CD4-positive, alpha-beta T cell (primary cell): ENCODE measurements at places on chromosomes 16 and 17.

DNA sequence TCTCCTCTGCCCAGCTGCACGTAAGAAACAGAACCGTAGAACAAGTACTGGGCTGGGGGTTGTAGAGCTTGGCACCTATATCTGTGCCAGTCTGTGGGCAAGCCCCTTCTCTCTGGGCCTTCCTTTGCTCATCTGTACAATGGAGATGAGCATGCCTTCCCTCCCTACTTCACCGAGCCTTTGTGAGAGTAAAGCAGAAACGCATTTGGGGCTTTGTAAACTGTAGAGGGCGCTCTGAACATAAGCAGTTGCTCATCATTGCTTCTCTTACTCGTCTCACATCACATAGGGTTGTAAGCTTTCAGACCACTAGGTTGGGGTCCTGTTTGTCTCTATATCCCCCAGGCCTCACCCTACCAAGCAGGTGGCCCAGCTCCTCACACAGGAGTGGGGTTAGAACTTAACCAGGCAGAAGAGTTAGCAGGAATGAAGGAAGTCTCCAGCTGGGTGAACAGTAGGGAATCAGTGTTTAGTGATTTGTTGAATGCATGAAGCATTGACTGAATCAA is 15.1 kb downstream of the SAMD14 start:
- no peak for DNase-seq

DNA sequence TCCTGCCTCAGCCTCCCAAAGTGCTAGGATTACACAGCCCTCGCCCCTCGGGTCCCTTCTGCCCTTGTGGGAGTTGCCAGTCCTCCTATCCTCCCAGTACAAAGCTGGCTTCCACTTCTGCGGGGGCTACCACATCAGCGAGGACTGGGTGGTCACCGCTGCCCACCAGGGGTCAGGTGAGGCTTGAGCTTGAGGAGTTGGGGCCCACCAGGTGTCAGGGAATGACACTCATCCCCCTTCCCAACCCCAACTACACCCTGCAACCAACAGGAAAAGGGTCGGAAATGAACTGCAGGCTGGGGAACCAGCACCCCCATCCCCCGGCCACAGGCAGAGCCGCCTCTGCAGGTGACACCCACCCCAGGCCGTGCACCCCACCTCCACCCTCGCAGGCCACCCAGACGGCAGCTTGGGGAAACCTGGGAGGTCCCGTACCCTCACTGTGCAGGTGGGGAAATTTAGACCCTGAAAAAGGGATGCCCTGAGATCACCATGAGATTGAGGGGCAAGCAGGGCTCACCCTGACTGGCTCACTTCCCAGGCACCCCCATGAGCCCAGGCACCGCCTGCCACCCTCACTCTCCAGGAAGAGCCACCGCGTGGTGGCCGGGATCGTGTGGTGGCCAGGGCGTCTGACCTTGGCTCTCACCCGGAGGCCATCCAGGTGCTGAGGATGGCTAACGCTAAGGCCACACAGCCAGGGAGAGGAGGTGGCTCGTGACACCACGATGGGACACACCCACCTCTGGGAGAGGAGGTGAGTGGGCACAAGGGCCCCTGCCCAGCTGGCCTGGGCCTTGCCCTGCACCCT is 8.0 kb downstream of the CTRB1 start:
- no peak for DNase-seq

DNA sequence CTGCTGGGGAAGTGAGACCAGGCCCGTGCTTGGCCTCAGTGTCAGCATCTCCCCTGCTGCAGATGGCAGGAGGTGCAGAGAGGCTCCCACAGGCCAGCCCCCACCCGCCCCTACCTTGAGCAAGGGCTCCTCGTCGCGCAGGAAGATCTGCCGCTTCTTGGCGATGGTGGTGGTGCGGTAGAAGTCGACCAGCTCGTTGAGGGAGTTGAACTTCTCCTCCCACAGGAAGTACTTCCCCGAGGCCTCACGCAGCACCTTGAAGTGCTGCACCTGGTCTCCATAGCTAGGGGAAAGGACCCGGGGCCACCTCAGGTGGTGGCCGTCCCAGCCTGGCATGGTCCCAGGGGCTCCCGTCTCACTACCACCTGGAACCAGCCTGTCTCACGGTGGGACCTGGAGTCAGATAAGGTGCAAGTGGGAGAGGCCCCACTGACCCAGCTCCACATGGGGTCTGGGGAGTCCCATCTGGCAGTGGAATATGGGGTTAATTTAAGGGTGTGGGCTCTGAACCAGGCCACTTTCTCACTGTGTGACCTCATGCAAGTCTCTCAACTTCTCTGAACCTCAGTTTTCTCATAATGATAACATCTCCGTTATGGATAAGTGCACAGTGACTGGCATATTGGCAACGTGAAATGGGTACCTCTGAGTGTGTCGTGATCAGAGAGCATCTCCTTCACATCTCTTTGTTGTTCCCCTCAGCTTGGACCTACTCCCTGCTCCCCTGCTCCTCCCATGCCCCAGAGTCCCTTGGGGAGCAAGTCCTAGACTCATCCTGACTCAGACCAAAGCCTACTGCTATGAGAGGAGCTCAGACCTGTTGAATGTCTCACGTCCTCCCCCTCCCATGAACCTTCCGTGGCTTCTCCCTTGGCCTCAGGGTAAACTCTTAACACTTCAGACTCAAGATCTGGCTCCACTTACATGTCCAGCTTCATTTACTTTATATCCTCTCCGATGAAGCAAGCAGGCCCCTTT is 19.8 kb upstream of the FAM83G start:
- DNase-seq = no peak

GRCh38 chr16:50858877-50859627 is 117.2 kb downstream of the CYLD start:
- no peak for DNase-seq

- DNase-seq = no peak
These were observed 150.1 kb downstream of the IRF8 start for GRCh38 chr16:86048882-86049585.

GRCh38 chr17:4958102-4958501 is 7.2 kb downstream of the ENO3 start:
- DNase-seq = no peak

- peak; percentile 36 for DNase-seq
These were observed 276.5 kb downstream of the XYLT1 start for GRCh38 chr16:17194190-17194780.

DNA sequence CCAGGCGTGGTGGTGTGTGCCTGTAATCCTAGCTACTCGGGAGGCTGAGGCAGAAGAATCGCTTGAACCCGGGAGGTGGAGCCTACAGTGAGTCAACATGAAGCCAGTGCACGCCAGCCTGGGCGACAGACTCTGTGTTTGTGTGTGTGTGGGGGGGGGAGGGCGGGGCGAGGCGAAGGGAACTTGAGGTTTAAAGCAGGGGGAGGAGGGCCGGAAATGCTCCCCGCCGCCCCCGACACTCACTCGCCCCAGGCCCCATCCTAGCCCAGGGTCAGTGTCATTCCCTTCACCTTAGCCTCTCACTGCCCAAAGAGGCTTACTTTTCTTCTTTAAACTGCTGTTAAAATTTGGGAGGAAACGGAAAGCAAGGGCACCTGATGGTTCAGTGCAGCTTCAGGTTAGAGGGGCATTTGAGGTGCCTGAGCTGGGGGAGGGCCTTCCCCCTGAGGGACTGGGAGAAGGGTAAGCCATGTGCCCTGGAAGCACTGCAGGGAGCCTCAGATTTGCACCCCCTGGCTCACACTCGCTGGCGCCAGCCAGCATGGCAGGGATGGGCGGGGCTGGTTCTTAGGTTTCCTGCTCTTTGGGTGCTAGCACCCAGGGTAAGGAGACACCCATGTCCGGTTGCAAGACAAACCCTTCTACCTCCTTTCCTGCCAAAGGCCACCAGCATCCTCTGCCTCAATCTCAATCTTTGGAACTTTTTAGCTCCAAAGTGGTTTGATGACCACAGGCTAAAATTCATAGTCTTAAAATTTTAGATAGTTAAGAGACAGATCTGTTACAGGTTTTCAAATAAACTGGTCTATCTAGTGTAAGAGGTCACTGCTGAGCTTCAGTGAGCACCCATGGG is 2.2 kb upstream of the LIMD2 start:
- peak; percentile 76 for DNase-seq

- DNase-seq = no peak
These were observed 480 bp downstream of the TXNL4B start for GRCh38 chr16:72092832-72093447.

- DNase-seq = no peak
These were observed 11.0 kb downstream of the MPO start for GRCh38 chr17:58269557-58270291.

- no peak for DNase-seq
These were observed 2.5 kb upstream of the IGF2BP1 start for GRCh38 chr17:48994549-48995303.

- DNase-seq = no peak
These were observed 398.7 kb downstream of the XYLT1 start for GRCh38 chr16:17072104-17072503.

DNA sequence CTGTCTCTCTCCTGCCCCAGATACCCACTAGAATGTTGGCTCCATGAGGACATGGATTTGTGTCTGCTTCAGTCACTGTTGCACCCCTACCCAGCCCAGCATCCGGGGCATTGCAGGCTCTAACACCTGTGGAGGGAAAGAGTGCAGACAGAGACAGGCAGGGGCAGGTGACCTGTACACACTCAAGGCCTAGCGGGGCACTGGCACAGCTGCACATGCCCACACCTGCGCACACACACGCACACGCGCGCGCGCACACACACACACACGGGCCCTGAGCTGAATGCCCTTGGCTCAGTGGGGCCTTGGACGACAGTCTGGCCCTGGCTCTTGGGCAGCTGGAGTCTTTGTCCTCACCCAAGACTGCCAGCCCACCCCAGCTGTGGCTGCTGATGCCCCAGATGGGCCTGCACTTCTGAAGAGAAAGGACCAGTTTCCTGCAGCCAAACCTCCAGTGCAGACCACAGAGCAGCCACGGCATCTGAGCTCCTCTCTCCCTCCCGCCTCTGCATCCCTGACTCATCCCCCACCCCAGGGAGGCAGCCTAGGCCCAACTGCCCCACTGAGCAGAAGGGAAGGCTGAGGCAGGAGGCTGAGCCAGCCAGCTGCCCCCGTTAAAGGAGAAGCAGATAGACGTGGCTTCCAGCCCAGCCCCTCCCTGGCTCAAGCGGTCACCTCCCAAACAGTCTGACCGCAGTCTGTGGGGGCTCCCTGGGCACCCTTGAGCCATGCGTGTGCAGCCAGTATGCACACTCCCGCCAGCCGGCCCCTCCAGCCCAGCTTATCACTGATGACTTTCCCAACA is 12.3 kb upstream of the RAI1 start:
- no peak for DNase-seq

GRCh38 chr16:50451951-50452508 is 83.2 kb upstream of the BRD7 start:
- DNase-seq = no peak

GRCh38 chr17:7992516-7992915 is 9.9 kb upstream of the GUCY2D start:
- DNase-seq = no peak

- no peak for DNase-seq
These were observed 4.7 kb downstream of the TIMP2 start for GRCh38 chr17:78920528-78920927.

DNA sequence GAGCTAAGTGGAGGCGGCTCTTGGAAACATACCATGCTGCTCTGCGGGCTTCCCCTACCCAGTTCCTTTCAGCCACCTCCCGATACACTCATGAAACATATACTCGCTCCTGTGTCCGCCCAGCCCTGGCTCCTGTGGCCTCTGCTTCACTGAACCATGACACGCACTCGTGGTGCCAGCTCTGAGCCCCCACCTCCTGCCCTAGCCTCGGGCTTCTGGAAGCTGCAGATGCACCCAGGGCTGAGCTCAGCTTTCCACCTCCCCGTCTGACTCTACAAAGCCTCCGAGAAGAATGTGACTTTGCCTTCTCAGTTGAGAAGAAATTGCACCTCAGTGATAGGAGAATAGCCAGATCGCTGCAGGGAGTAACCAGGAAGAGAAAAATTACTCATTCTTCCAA is 11.0 kb downstream of the CALB2 start:
- no peak for DNase-seq

- no peak for DNase-seq
These were observed 965 bp downstream of the INTS2 start for GRCh38 chr17:61926826-61927207.

- no peak for DNase-seq
These were observed 16.8 kb downstream of the MARCHF10 start for GRCh38 chr17:62791235-62791734.
